ENCODE measurements at places on chromosomes 12 and 14.

- H3K27ac ChIP-seq: no peak overlapping the region
- no peak for DNase-seq
- H3K4me1 ChIP-seq: no peaks in the 10 kb centered on the region
- H3K4me3 ChIP-seq: no peak overlapping the region
- H3K27me3 ChIP-seq: no peaks in the 10 kb centered on the region
Measured at GRCh38 chr12:76341436-76342030, 6.7 kb downstream of the BBS10 start.

GRCh38 chr14:94833633-94834032 is 63.7 kb upstream of the GSC start:
- H3K27me3 ChIP-seq: no peaks in the 10 kb centered on the region
- H3K36me3 ChIP-seq: no peaks in the 10 kb centered on the region
- no peak for DNase-seq

DNA sequence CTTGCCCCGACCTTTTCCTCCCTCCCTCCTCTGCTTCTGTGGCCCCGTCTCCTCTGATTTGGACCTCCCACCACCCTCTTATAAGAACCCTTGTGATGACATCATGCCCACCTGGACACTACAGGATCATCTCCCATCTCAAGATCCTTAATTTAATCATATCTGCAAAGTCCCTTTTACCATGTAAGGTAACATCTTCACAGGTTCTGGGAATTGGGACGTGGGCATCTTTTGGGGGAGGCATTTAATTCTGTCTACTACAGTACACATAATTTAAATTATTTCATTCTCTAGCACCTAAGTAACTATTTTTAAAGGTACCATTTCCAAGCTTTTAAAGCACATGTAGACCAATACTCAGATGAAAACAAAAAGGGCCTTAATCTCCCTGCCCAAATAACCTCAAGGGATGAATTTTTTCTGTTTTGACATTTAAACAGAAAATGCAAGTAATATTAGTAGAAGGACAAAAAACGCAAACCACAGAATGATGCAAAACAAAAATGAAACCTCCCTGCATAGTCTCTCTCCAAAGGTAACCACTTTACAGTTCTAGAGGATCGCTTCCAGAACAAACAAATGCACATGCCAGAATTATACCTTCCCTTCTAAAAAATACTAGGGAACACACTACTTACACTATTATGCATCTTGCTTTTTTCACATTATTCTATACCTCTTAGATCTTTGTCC is 222.1 kb downstream of the AACS start:
- DNase-seq: peak; percentile 43
- no peak overlapping the region for H3K27ac ChIP-seq
- H3K4me3 ChIP-seq: peak overlapping the region; percentile 27
- H3K4me1 ChIP-seq: no peaks in the 10 kb centered on the region

DNA sequence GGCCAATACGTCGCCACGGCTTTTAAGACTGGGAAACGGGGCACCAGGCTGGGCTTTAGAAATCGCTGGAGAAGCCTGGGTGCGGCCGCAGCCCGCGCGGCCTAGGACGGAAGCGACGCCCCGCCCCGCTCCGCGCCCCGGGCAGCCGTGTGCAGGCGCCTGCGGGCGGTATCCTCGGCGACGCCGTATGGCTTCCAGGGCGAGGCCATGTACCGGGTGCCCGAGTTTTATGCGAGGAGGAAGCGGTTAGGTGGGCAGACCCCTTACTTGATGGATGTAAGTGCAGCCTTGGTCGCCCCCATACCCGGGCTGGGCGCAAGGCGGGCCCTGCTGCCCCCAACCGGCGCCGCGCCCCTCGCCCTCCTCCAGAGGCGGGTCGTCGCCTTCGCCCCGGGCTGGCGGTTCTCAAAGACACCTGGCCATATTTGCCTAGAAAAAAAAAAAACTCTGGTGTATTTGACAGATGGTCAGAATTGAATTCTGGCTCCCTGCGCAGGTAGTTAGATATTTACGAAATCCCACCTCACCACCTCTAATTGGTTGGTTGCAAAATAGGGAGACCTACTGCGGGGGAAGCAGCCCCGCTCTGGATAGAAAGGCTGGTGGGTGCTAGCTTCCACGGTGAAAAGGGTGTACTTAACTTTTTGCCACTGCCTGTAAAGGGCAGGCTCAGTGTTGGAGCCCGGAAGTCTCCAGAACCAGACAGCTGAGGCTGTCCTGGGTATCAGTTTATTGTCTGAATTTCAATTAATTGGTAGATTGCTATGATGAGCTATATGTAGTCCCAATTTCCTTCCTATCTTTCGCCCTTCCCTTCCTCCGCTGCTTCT is at the start of gene PPP1R36:
PPP1R36 (plus strand) TSS at position 171 of the 830 bp plus-strand sequence; CDS start at position 208, 37 bp downstream.
- H3K27ac ChIP-seq: no peak within 1 kb of the TSS
- H3K4me1 ChIP-seq: no peaks in the 10 kb centered on the region
- no peaks in the 10 kb centered on the region for H3K27me3 ChIP-seq
- no peaks in the 10 kb centered on the region for H3K36me3 ChIP-seq

GRCh38 chr12:54386403-54387113 is 2.0 kb upstream of the ZNF385A start:
- H3K36me3 ChIP-seq: no peaks in the 10 kb centered on the region
- H3K4me1 ChIP-seq: peaks cover 17% of the 10 kb centered on the region
- no peak overlapping the region for H3K4me3 ChIP-seq
- H3K27me3 ChIP-seq: no peaks in the 10 kb centered on the region
- DNase-seq: no peak
- H3K27ac ChIP-seq: no peak overlapping the region

GRCh38 chr14:69404478-69404877 is 6.0 kb downstream of the SLC39A9 start:
- no peaks in the 10 kb centered on the region for H3K36me3 ChIP-seq
- no peak overlapping the region for H3K27ac ChIP-seq
- H3K4me1 ChIP-seq: peaks cover 11% of the 10 kb centered on the region
- no peak overlapping the region for H3K4me3 ChIP-seq
- DNase-seq: no peak
- no peaks in the 10 kb centered on the region for H3K27me3 ChIP-seq

GRCh38 chr12:26795910-26796309 is 37.1 kb downstream of the ITPR2 start:
- H3K36me3 ChIP-seq: no peaks in the 10 kb centered on the region
- no peak overlapping the region for H3K27ac ChIP-seq
- no peak overlapping the region for H3K4me3 ChIP-seq
- no peaks in the 10 kb centered on the region for H3K27me3 ChIP-seq

GRCh38 chr12:32589165-32589865 is 89.8 kb upstream of the DNM1L start:
- H3K36me3 ChIP-seq: peaks cover 6% of the 10 kb centered on the region
- H3K27ac ChIP-seq: no peak overlapping the region
- H3K4me3 ChIP-seq: no peak overlapping the region
- no peak for DNase-seq
- no peaks in the 10 kb centered on the region for H3K4me1 ChIP-seq

GRCh38 chr12:121005346-121005815 is 10.9 kb downstream of the C12orf43 start:
- peak; percentile 37 for DNase-seq
- H3K27ac ChIP-seq: no peak overlapping the region
- no peak overlapping the region for H3K4me3 ChIP-seq
- H3K4me1 ChIP-seq: no peaks in the 10 kb centered on the region
- no peaks in the 10 kb centered on the region for H3K36me3 ChIP-seq
- H3K27me3 ChIP-seq: no peaks in the 10 kb centered on the region

DNA sequence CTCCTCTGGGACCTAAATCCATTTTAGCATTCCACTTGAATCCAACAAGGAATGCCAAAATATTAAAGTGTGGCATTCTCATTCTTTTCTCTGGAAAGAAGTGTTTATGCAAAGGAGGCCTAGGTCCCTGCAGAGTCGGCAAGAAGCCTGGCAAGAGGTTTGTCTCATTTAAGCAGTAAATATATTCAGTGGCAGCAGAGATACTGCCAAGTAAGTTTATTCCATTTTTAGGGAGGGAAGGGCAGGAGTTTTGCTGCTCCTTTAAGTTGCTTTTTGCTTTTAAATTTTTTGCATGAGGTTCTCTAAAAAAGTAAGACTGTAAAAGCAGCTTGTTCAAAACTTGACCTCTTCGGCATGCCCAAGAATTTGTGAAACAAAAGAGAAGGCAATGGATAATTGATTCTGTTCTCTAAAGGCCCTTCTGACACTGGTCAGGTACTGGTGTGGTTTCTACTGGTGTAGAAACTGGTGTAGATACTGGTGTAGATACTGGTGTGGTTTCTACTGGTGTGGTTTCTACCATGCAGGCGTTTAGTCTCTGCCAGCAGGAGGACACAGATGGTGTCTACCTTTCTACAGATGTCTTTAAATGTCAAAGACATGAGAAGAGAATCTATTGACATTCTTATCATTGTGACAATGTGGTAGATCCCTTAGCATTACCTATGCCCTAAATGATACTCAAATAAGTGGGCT is 107.3 kb downstream of the SAMD4A start:
- H3K4me1 ChIP-seq: peaks cover 20% of the 10 kb centered on the region
- H3K4me3 ChIP-seq: no peak overlapping the region
- peak; percentile 79 for DNase-seq
- H3K27me3 ChIP-seq: no peaks in the 10 kb centered on the region
- H3K27ac ChIP-seq: peak overlapping the region; percentile 55

GRCh38 chr14:90274808-90275457 is 18.6 kb downstream of the PSMC1 start:
- no peaks in the 10 kb centered on the region for H3K27me3 ChIP-seq
- no peaks in the 10 kb centered on the region for H3K36me3 ChIP-seq
- H3K27ac ChIP-seq: no peak overlapping the region
- no peak for DNase-seq

GRCh38 chr14:59897757-59898383 is 22.1 kb upstream of the LRRC9 start:
- H3K27me3 ChIP-seq: no peaks in the 10 kb centered on the region
- H3K27ac ChIP-seq: no peak overlapping the region
- no peak overlapping the region for H3K4me3 ChIP-seq
- H3K4me1 ChIP-seq: no peaks in the 10 kb centered on the region

DNA sequence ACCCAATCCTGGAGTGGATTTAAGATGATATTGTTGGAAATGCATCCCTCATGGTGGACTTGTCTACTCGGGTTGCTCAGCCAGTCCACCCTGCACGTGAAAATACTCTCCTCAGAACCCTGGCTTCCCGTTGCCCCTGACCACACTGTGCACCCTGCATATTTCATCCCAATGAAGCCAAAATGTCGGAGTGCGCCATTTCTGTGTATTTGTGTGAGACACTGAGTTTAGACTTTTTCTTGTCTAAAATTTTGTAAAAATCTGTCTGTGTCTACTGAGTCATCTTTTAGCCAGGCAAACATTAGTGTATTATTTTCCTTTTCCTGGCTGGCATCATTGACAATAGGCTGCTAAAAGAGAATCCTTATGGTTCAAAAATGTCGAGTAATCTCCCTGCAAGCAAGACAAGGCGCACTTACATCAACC is 485 bp upstream of the PNMA1 start:
- H3K36me3 ChIP-seq: no peaks in the 10 kb centered on the region
- DNase-seq: no peak
- H3K27me3 ChIP-seq: no peaks in the 10 kb centered on the region
- H3K4me1 ChIP-seq: peaks cover 4% of the 10 kb centered on the region
- H3K27ac ChIP-seq: no peak overlapping the region
- no peak overlapping the region for H3K4me3 ChIP-seq

GRCh38 chr12:24906141-24906540 is 42.8 kb downstream of the BCAT1 start:
- H3K36me3 ChIP-seq: no peaks in the 10 kb centered on the region
- no peak for DNase-seq
- H3K27ac ChIP-seq: no peak overlapping the region
- H3K27me3 ChIP-seq: no peaks in the 10 kb centered on the region
- H3K4me3 ChIP-seq: no peak overlapping the region

DNA sequence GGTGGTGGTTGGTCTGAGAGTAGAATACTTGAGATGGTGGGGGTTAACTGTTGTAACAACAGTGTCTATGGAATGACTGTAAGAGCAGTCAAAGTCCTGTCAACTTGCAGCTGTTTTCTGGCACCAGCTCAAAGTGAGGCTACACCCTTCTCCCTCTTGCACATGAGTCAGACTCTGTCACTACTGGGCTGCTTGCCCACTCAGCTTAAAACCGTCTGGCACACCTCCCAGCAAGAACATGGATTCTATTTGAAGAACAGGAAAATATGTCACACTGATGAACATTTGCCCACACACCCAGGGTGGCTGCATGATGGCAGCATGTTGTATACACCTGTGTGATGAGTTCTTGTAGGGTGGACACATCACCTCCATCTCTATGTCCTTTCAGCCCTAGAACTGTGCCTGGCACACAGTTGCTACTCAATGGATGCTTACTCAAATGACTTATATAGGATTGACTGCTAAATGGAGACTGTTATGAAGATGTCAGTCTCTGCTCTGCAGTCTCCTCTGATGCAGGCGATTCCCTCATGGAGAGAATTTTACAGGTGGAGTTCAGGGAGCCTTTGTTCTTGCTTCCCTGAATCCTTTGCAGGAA is 19.3 kb upstream of the SERPINA6 start:
- H3K36me3 ChIP-seq: no peaks in the 10 kb centered on the region
- no peak overlapping the region for H3K27ac ChIP-seq
- DNase-seq: no peak
- H3K27me3 ChIP-seq: no peaks in the 10 kb centered on the region
- H3K4me3 ChIP-seq: no peak overlapping the region

GRCh38 chr14:68159701-68160633 is 340.4 kb downstream of the RAD51B start:
- no peaks in the 10 kb centered on the region for H3K36me3 ChIP-seq
- H3K27me3 ChIP-seq: no peaks in the 10 kb centered on the region
- no peak for DNase-seq
- H3K27ac ChIP-seq: no peak overlapping the region
- no peaks in the 10 kb centered on the region for H3K4me1 ChIP-seq

DNA sequence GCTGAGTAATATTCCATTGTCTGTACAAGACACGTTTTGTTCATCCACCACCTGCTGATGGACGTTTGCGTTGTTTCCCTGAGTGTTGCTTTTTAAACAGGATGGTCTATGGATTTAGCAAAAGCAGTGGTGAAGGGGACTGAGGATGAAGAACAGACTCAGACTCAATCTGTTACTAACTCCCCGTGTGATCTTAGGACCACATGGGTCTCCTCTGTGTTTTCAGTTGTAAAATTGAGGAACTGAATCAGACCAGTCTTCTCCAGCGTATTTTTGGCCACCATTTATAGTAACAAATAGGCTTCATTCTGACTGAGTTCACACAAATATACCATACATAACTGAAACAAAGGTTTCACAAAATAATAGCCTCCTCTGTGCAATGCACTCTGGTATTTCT is 85.6 kb downstream of the FOXN3 start:
- no peak for DNase-seq
- no peaks in the 10 kb centered on the region for H3K4me1 ChIP-seq
- H3K36me3 ChIP-seq: no peaks in the 10 kb centered on the region
- H3K27me3 ChIP-seq: no peaks in the 10 kb centered on the region
- no peak overlapping the region for H3K4me3 ChIP-seq

DNA sequence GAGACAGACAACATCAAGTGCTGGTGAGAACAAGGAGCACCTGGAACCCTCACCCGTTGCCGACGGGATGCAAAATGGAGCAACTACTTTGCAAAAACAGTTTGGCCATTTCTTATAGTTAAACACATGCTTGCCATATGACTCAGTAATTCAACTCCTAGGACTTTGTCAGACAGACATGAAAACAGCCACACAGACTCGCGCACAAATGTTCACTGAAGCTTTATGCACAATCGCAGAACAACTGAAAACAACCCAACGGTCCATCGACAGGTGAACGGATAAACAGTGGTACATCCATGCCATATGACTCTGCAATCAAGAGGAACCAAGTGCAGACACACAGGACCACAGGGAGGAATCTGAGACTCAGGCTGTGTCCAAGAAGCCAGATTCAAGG is 30.8 kb downstream of the NCOR2 start:
- no peak overlapping the region for H3K27ac ChIP-seq
- H3K36me3 ChIP-seq: no peaks in the 10 kb centered on the region
- no peaks in the 10 kb centered on the region for H3K4me1 ChIP-seq
- no peak for DNase-seq

- no peak overlapping the region for H3K27ac ChIP-seq
- no peaks in the 10 kb centered on the region for H3K36me3 ChIP-seq
- no peaks in the 10 kb centered on the region for H3K4me1 ChIP-seq
- H3K27me3 ChIP-seq: no peaks in the 10 kb centered on the region
- no peak for DNase-seq
Measured at GRCh38 chr14:51035611-51036192, 59.2 kb downstream of the TRIM9 start.
